ENCODE measurements at places on chromosomes 16 and 17.

- DNase-seq = no peak
These were observed 54.5 kb downstream of the GTF3C1 start for GRCh38 chr16:27495191-27495590.

DNA sequence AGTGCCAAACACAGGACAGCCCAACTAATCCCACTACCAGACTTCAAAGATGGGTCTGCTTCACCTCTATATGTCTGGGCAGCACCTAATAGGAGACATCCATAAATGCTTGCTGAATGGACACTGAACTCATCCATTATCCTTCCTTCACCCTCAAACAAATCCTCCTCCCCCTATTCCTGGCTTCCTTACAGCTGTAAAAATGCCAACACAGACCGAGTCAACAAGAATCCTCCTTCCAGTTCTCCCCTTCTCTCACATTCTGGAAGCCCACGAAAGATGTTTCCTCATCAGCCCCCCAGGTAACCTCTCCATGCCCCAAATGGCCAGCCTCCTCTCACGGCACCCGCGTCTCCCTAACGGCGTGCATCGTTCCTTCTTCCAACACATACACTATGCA, 12.3 kb downstream of the PELP1 start:
- DNase-seq = no peak

- DNase-seq = no peak
These were observed 50.3 kb downstream of the KSR1 start for GRCh38 chr17:27506348-27507218.

DNA sequence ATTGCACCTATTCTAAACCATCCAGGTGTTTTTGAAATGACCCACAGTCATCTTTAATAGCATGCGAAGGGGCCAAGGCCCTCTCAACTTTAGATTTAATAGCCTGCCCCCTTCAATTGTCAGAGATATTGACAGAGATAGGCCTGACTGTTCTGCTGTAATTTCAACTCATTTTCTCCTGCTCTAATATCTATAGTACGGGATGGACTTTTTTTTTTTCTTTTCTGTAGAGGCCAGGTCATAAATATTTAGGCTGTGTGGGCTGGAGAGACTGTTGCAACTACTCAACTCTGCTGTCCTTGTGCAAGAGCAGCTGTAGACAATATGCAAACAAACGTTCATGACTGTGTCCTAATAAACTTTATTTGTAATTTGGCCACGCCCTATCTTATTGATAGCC, 24.7 kb upstream of the KRT20 start:
- DNase-seq = no peak

DNA sequence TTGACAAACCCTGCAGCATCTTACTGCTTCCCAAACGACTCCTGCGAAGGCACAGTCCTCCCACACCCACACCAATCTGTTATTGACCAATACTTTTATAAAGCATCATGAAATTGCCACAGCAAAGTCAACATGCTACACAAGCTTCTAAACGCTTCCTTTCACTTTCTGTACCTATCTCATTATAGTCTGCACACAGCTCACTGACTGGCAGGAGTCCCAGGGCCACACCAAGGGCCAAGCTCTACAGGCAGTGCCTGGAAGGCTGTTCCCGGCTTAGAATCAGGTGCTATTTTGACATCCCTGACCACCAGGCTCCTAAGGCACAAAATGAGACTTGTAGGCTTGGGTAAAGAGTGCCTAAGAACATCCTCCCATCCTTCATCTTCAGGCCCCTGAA, 39.5 kb downstream of the USP7 start:
- DNase-seq = no peak

DNA sequence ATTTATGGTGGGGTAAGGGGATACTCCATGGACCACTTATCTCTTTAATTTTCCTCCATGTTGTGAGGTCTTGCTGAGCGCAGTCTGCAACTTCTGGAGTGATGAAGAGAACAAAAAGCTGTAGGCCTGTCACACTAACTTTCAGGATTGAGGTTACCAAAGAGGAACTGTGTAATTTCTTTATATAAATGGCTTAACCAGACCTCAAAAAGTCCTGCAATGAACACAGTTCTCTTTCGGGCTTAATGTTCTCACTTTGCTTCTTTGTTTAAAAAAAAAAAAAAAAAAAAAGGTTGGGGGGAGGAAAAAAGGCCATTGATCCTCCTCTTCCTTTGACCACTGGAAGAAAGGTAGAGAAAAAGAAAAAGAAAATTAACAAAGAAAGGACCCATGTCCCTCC, 86.8 kb upstream of the SOX9 start:
- no peak for DNase-seq

DNA sequence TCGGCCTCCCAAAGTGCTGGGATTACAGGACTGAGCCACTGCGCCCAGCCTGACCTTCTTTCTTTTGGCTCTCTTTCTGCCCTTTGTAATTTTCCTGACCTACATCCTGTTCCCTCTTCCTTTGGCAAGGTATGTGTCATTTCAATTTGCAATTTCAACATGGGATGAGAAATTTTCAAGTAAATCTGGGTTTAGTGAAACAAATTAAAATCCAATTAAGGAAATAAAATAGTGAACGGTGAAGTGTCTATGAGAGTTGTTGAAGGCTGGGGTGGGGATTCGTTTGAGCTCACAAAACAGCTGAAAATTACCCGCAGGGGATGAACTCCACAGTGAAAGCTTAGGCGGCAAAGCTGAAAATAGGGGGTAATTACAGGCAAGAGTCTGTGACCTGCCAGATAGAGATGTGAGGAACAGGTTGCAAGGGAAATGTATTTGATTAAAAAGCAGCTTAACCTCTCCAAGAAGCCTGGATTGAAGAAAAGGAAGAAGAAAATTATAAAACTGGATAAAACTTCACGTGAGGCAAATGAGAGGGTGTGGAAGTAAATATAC, 277.7 kb downstream of the UTP18 start:
- peak; percentile 29 for DNase-seq

GRCh38 chr17:35546487-35546886, 9.0 kb upstream of the SLFN12L start:
- no peak for DNase-seq

- DNase-seq = no peak
These were observed 62.4 kb upstream of the FA2H start for GRCh38 chr16:74837056-74837455.

- DNase-seq = no peak
These were observed 78.8 kb downstream of the TMEM114 start for GRCh38 chr16:8511464-8511863.

DNA sequence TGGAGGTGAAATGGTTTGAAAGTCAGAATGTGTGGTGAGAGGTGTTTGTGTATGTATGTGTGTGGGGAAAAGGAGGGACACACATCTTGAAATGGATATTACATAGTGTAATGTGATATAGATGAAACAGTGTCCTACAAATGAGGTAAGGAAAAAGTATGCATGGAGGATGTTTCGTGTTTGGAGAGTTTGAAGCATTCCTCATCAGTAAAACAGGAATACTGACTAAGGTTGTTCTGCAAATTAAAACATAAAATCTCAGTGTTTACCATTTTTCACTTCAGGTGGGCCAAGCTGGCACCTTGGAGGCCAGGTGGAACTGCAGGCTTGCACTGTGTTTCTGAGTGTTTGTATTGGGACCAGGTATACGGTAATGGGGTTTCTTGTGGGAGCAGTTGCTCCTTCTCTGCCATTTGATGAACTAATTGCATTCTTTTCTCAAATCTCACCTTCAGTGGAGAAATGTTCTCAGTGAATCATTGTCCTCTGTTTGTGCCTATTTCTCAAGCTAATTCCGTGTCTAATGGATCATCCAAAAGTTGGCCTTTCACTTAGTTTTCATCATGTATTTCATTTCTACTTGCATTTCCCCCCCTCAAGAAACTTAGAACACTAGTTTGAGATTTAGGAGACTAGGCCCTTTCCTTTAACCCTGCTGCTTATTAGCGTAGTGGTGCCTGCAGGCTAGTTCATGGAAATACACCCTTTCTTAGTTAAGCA, 8.2 kb upstream of the TBKBP1 start:
- DNase-seq = no peak

- no peak for DNase-seq
These were observed 5.4 kb upstream of the CHRNE start for GRCh38 chr17:4908301-4908700.

- no peak for DNase-seq
These were observed 15.0 kb upstream of the CPD start for GRCh38 chr17:30363715-30364202.

DNA sequence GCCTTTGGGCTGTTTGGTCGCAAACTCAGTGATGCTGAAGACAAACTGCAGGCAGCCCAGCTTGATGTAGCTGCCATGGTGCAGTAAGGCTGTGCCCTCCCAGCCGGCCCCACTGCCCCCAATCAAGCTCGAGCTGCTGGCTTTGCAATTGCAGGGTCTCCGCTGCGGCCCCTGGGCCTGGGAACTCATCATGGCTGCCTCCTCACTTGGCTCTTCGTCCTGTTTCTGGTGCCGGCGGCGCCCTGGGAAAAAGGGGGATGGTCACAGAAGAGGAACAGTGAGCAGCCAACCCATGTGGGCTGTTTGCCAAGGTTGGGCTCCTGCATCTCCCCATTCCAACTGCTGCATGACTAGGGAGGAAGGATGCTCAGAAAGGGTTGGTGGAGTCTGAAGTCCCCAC, 3.4 kb upstream of the DHRS13 start:
- DNase-seq = no peak

GRCh38 chr16:85569615-85570212, 43.4 kb upstream of the GSE1 start:
- DNase-seq = no peak

- DNase-seq = no peak
These were observed 40.7 kb downstream of the TBX4 start for GRCh38 chr17:61492759-61493526.

DNA sequence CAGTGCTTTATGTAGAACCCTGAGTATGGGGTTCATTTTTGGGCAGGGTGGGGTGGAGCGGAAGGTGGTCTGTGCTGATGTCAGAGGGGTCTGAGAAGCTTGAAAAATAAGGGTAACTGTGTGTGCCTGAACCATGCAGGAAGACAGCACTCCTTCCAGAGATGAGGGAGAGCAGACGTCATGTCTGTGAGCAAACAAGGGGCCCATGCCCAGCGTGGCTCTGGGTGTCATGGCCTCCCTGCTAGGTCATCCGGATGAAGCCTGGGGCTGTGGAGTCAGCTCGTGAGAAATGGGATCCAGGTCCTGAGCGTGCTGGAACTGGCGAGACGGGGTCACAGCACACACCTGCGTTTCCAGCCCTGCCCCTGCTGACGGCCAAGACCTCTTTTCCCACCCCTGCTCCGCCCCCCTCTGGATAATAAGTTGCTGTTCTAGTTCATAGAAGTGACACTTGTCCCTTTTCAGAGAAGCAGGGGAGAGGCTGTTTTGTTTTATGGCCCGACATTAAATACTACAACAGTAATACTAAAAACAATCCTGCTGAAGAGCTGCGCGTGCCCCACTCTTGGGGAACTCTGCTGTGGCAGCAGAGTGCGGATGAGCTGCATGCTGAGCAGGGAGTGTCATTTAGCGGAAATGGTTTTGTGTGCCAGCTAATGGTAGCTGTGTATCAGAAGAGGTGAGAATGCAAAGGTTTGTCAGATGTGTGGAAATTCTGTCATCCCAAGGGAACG, 92.6 kb downstream of the RPTOR start:
- no peak for DNase-seq

- DNase-seq = no peak
These were observed at the start of gene CDK5R1 for GRCh38 chr17:32486701-32487472. Gene CDK5R1 (plus strand): TSS chr17:32486993. CDS start chr17:32487621, 628 bp downstream.

DNA sequence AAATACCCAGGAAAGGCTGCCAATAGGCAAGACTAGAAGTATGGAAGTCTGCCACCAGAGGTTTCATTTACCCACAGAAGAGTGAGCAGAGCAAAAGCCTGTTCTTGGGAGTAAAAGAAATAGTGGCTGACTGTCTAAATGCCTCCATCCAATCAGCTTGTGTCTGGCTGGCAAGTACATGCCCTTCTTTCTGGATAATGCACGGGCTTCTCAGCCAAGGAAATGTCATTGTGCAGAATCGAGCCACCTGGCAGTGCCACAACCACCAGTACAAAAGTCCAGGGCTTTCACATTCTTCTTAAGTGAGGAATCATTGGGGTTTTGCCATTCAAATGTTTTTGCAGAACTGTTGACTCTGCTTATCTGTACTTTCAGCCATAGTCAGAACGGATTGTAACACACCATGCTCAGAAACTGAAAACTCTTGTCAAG, 10.1 kb upstream of the ERCC4 start:
- no peak for DNase-seq

DNA sequence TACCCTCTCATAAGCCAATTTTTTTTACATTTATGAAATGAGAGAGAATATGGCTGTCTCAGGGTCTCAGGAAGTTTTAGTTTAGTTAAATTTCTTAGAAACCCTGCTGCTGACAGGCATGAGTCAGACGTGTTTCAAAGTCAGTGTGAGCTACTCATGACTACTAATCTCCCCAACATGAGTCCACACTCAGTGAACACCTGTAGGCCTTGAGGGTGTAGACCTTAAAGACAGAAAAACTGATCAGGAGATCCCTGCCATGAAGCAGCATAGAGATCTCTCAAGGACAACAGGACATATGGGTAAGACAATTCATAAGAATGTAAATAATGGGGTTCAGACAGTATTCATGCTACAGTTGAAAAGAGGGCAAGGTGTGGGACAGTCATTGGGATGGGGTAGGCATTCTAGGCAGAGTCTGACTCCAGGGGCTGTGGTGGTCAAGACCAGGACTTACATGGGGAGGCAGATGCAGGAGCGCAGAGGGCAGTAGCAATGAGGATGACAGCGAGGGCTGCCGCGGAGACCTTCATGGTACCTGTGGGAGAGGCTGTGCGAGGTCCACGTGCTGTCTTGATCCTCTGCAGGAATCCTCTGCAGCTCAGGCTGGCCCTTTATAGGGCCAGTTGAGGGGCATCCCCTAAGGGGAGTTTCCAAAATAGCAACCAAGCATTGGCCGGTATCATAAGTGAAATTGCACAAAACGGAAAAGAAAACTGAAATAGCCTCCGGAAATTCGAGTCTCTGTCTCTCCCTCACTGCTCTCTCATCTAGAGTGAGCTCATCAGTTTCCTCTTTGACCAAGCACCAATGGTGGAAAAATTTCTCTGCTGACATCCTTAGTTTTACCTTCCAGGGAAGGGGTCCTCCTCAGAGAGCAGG, at the start of gene CCL5:
Gene CCL5 (minus strand): TSS at position 588 of the 882 bp plus-strand sequence.
- no peak for DNase-seq

DNA sequence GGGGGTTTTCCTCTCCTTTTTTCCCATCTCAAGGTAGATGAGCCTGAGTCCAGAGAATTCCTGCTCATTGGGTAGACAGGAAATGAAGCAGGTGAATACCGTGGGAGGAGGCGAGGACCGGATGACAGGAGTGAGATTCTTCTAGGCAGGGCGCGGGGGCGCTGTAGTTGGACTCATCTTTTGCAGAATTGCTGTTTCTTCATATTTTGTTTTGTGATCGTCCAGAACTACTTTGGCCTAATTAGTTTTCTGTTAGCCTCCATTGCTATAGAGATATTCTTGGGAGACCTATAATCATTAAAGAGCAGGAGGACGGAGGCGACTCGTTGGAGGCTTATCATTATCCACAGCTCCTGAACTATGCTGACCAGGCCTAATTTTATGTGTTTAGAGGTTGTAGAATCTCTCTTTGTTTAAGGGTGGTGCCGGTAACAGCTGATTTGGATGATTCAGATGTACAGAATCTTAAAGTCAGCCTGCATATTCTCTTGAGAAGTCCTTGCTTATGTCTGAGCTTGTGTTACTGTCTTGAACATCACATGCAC, 650 bp downstream of the ATP6V0A1 start:
- no peak for DNase-seq

GRCh38 chr17:56291226-56291805, 138.0 kb downstream of the ANKFN1 start:
- no peak for DNase-seq
